ENCODE measurements at places on chromosomes 7 and 10.

- no peak for DNase-seq
Measured at GRCh38 chr7:67413670-67414069, 417.0 kb downstream of the TYW1 start.

DNA sequence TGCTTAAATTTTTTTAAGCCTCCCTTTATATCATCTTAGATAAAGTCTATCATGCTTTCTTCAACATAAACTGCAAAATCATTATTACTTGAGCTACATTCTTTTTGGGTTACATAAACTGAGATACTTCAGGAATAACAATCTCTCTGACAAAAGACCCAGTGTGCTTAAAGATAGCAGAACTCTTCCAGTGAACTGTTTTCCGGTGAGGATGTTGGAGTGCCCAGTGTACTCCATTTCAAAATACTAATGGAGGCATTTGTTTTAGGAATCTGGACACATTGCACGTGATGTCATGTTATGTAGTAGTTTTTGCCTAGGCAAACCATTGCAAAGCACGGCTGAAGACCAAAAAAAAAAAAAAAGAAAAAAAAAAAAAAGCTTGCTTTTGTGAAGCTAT, 388.2 kb upstream of the CELF2 start:
- DNase-seq = no peak

DNA sequence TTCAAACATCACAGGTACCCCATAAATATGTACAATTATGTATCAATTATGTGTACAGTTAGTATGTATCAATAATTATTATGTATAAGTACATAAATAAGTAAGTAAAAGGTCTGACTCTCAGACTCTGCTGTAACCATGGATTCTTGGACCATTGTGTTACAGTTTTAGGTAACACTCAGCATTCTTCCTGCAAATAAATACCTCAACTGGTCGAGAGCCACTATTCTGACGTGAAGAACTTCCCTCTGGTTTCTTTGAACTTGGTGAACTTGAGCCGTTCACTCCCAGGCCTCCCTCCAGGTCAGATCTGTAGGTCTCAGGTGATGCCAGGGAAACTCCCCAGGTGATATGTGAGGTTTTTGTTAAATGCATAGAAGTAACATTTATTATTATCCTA, 191.8 kb upstream of the PLXNA4 start:
- no peak for DNase-seq

DNA sequence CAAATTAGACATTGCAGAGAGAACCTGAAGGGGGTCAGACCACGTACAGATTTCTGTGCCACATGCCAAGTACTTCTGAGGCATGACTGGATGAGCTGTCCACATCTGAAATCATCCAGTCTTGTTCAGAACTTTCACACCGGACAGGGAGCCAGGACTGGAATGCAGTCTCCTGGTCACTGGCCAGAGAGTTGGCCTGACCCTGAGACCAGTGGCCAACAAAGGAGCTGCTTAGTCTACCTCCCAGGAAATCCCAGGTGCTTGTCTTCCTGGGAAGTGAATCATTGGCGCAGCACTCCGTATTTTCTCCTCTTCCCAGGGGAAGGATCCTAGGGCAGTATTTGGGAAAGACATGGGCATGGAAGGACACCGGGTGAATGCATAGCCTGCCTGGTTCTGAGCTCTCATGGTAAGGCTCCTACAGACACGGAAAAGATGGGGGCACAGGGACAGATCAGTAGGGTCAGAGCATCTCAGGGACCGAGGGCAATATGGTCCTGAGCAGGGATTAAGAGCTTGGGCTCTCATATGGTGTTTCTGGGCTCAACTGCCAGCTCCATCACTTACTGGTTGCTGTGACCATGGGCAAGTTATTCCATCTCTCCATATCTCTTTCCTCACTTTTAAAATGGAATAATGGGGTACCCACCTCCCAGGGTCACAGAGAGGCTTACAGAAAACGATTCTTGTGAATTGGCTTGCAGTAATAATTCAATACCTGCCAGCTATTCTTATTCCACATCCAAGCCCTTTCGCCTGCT, 1.3 kb upstream of the SCD start:
- DNase-seq = no peak
